ENCODE measurements at places on chromosomes 16 and 17.

DNA sequence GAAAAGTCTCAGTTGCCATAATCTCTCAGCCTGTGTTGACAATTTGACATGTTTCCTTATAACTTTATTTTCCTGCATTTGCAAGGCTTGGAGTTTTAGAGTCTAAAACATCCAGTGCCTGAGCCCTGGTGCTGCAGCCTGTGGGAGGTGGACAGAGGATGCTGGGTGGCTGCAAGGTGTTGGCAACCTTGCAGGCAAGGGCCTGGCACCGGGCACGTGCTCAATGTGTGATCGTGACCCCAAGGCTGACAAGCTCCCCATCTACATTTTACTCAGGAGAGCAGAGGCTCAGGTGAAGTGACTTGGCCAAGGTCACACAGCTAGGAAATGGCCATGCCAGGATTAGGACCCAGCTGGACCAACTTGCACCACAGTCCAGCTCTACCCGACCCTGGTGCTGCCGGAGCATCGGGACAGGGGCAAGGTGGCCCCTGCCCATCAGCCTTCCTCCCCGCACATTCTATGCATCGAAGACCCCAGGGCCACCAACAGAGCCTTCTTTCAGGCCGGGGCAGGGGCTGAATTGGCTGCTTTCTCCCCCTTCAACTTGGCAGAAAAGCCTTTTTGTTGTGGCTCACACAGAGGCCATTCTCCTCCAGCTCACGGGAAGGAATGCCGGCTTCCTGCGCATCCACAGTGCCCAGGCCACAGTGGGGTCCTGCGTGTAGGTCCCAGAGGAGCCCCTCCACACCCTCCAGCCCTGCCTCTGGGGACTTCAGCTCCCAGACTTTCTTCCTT is 23.1 kb downstream of the MMP15 start:
- no peak for DNase-seq

- DNase-seq: no peak
These were observed 28.6 kb upstream of the METRNL start for GRCh38 chr17:83050651-83051395.

DNA sequence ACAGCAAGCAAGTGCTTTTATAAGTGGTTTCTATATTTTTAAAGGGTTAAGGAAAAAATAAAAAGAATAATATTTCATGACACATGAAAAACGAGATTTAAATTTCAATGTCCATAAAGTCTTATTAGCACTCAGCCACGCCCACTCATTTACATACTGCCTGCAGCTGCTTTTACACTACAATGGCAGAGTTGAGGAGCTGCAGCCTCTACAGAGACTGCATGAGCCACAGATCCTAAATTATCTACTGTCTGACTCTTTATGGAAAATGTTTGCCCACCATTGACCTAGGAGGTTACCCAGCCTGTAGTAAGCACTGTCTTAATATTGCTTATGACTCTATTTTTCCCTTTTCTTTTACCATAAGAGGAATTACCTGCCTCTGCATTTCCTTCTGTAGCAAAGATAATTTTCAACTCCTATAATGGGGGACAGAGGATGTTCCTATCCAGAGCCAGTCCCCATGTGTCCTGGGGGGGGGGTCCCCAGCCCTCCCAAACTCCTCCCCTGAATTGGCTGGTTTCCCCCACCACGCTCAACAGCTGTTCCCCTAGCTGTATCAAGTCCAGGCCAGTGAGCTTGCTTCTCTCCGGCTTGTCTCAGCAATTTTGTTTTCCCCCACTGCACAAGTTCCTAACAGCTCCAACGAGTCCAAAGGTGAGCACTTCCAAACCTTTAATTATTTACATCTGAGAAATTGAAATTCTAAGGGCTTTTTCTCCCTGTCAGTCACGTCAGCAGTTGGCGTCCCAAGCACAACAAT is 139.4 kb upstream of the ERCC4 start:
- no peak for DNase-seq

GRCh38 chr16:60608971-60609370 is 1427.3 kb downstream of the CDH8 start:
- no peak for DNase-seq

GRCh38 chr17:12409082-12409481 is 256.6 kb upstream of the MYOCD start:
- DNase-seq: no peak

GRCh38 chr17:64009571-64010402 is 10.6 kb downstream of the ICAM2 start:
- no peak for DNase-seq

- DNase-seq: no peak
These were observed 86.5 kb downstream of the MAP2K6 start for GRCh38 chr17:69500911-69501429.

- DNase-seq: no peak
These were observed 971 bp downstream of the MINK1 start for GRCh38 chr17:4833941-4834680.

- no peak for DNase-seq
These were observed 1.0 kb downstream of the CX3CL1 start for GRCh38 chr16:57373117-57373947.

- no peak for DNase-seq
These were observed 1.0 kb downstream of the MYOCD start for GRCh38 chr17:12666718-12667117.

- DNase-seq: no peak
These were observed 175.3 kb upstream of the HS3ST3A1 start for GRCh38 chr17:13777003-13777402.

- no peak for DNase-seq
These were observed 426.3 kb downstream of the SLC39A11 start for GRCh38 chr17:72665852-72666851.

Measured in hypothalamus (tissue), 51 donors.